ENCODE measurements at places on chromosomes 2 and 18.

GRCh38 chr2:118130385-118130784 lies 42.1 kb downstream of the INSIG2 start:
- no peak for DNase-seq

- DNase-seq = no peak
These were observed 115.9 kb upstream of the SYT4 start for GRCh38 chr18:43393174-43393573.

DNA sequence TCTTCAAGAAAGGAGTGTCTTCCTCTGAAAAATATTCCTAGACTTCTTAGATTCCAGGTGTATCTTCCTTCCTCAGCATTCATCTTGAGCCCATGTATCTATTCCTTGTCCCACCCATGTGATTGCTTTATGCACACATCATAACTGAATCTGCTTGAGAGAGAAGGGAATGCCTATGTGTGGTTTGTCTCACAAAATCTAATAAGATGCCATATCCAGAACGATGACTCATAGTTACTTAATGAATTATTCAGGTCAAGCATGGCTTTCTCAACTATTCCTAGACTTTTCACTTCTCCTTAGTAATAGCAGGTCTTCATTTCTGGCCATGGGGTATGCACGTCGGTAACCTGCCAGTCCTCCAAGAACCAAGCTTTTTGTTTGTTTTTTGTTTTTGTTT lies 121.8 kb downstream of the SETBP1 start:
- no peak for DNase-seq

GRCh38 chr18:33532978-33533377 lies 45.0 kb upstream of the ASXL3 start:
- no peak for DNase-seq

DNA sequence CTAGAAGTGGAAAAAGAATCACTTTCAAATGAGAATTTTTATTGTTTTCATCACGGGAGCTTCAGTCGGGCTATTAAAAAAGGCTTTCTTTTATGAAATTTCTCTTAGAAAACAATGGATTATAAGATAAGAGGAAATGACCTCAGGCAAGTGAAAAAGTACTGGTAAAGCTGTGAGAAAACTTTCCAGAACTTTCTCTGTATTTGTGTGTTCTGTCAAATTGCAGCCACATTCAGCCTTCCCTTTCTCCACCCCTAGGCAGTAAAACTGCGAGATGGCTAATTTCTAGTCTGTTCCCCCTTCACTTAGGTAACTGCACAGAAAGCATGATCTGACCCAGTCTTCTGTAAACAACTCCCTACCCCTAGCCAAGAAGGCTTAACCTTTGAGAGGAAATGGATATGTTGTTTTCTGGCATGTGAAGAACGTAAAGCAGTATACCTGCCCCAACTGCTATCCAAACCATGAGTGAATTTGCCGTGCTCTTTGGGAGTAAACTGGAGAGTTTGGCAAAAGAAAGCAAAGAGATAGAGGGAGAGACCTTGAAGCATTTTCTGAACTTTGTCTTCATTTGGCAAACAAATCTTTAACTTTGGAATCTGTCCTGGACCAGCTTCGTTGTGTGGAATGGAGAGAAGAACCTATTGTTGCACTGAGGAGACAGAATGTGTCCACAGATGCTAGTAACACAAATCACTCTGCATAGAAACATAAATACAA lies 105.4 kb downstream of the ETAA1 start:
- DNase-seq = no peak

- DNase-seq = no peak
These were observed 713 bp downstream of the WBP1 start for GRCh38 chr2:74458938-74459363.

DNA sequence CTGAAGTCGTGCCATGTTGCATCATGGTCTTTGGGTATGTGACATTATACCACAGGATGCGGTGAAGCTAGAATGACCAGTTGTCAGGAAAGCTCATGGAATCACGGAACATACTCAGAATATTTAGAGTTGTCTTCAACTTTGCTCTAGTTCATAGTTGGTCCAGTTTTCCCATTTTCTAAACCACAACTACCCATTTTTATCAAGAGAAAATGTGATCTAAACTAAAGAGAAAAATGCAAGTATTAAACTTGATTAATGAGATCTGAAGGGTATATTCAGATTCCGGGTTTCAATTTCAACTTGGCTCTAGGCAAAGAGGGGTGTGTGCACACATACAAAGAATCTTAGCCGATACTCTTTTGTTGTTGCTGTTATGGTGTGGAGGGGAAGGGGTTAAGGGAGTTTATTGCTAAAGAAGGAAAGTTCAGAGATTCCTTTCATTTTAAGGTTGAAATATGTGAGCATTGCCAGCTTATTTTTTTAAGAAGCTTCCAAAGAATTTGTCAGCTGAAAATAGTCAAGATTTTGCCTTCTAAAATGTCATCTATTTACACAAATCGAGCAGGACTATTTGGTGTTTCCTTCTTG lies 516.6 kb upstream of the ZEB2 start:
- DNase-seq = no peak

GRCh38 chr2:86283411-86284030 lies 53.9 kb downstream of the REEP1 start:
- DNase-seq = peak; percentile 96

DNA sequence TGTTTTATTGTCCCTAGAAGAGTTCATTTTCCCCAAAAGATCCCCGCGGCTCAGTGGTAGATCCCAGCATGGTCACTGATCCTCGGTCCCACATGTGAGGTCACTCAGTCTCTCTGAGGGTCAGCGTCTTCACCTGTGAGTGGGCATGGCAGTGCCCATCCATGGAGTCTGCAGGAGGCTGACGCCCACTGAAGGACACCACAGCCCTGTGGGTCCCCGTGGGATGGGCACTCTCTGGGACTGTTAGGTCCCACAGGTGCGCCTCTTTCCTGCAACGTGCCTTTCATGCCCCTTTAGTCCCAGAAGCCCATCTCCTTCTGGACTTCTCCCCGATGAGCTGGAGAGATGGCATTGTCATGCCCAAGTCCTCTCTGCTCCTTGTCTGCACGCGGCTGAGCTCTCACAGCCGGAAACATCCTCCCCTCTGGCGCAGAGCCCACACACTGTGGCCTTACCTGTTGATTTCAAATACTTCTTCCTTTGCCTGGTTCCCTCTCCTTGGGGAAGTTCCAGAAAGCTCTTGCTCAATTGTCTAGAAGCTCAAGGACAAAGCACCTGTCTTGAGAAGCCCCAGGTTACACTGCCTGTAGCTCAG lies 75.9 kb downstream of the PTGR3 start:
- DNase-seq = no peak

DNA sequence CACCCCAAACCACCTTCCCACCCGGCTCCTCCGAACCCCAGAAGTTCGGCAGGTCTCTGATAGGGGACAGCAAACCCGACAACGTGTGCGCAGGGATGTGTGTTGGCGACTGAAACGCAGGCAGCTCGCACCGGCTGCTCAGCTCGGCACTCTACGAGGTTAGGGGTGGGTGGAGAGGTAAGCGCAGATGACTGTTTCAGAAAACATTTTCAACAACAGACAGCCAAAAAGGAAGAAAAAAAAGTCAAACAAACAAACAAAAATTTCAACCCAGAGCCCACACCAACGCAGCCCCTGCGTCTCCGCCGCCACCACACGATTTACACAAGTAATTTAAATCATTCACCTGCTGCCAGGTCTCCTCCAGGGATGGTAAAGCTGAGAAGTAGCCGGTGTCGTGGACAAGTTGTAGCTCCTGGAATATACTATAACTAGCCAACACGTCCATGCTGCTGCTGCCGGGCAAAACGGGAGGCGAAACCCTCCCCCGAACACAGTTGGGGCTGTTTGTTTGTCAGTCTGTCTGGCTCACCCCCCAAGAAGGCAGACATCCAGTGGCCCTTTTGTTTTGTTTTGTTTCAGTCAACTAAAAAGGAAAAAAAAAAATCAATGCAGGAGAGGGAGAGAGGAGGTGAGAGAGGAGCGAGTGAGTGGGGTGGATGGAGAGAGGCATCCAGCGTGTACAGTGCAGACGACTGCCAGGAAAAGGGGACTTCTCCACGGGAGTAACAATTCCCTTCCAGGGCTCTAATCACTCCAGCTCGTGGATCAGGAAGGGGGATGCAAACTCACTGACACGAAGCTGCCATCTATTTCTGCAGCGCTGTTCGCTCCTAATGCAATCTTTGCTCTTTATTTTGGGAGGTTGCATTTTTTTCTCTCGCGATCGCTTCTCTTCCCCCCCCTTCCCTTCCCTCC lies at the start of gene KLF7:
KLF7 (minus strand) TSS at position 828 of the 918 bp plus-strand sequence; CDS start at position 448, 380 bp downstream.
- no peak for DNase-seq

GRCh38 chr18:77054288-77054605 lies 78.3 kb downstream of the MBP start:
- no peak for DNase-seq

- no peak for DNase-seq
These were observed 21.9 kb upstream of the USP14 start for GRCh38 chr18:136433-136832.

DNA sequence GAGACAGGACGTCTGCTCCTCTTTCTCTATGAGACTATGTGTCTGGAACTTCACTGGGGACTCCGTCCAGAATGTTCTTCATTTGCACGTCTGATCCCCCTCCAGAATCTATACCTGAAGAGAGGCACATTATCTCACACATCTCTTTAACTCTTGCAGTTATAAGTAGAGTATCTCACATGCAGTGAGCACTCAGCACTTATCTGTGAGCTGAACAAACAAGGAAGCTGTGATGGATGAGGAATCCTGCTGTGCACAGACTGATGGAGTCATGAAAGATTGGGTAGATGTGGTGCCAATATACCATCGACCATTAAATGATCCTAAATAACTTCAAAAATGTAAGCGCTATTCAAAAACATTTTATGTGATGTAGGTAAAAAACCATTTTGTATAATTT lies 888.3 kb upstream of the CELF4 start:
- no peak for DNase-seq

Data from retinal pigment epithelial cell (primary cell).